Pancreas (tissue), 10 donors: ENCODE measurements at places on chromosomes 2 and 18. TPM values are rescaled to one million over a fixed set of nuclear protein-coding genes. Genes with fewer than 3 reads are reported as not detected.

ANKRD29 gene
- 0.76 TPM for total RNA-seq

FOXI3 gene
- total RNA-seq, result not detected

PRKD3 gene
- total RNA-seq, result 10.4 TPM

VSNL1 gene
- 0.28 TPM for total RNA-seq

CD8B gene
- 0.67 TPM for total RNA-seq

HOXD12 gene
- not detected for total RNA-seq

EML6 gene
- 1.6 TPM for total RNA-seq

SERPINB10 gene
- total RNA-seq, result not detected

KIAA2012 gene
- not detected for total RNA-seq

RASGRP3 gene
- 1.9 TPM for total RNA-seq

RFX8 gene
- not detected for total RNA-seq

GCG gene
- total RNA-seq, result 167 TPM

CNGA3 gene
- total RNA-seq, result 0.34 TPM

FN1 gene
- 8.9 TPM for total RNA-seq

PLA2R1 gene
- total RNA-seq, result 0.16 TPM

CSRNP3 gene
- total RNA-seq, result 4.6 TPM

SLC16A14 gene
- 0.39 TPM for total RNA-seq

PLCL1 gene
- 0.91 TPM for total RNA-seq

HTR2B gene
- 0.08 TPM for total RNA-seq

ABCG5 gene
- total RNA-seq, result not detected

SPATA3 gene
- total RNA-seq, result not detected

SGPP2 gene
- 10.3 TPM for total RNA-seq

STK39 gene
- 14.3 TPM for total RNA-seq

PRKAG3 gene
- total RNA-seq, result not detected

SLC4A5 gene
- 1.3 TPM for total RNA-seq

RIT2 gene
- total RNA-seq, result not detected

CRYGD gene
- not detected for total RNA-seq

KCNS3 gene
- total RNA-seq, result 7.6 TPM

BUB1 gene
- total RNA-seq, result 0.17 TPM
